ENCODE measurements at places on chromosomes 7 and 10. TPM values are rescaled to one million over a fixed set of nuclear protein-coding genes. Genes with fewer than 3 reads are reported as not detected.

Gene AGAP5
- 2.2 TPM for polyA plus RNA-seq

Gene ABLIM1
- polyA plus RNA-seq = 50.6 TPM

Gene PGAM2
- polyA plus RNA-seq = 2.1 TPM

Gene CRHR2
- 0.22 TPM for polyA plus RNA-seq

Gene LRRC18
- polyA plus RNA-seq = not detected

Gene PDIA4
- 49.0 TPM for polyA plus RNA-seq

Gene SMKR1
- 0.07 TPM for polyA plus RNA-seq

Gene RBP3
- polyA plus RNA-seq = not detected

Gene WDR11
- polyA plus RNA-seq = 22.4 TPM

Gene FUOM
- polyA plus RNA-seq = 22.1 TPM

Gene PTPN20
- polyA plus RNA-seq = 0.45 TPM

Data from adipose tissue (tissue), 3 donors.